ENCODE measurements at places on chromosomes 3 and 15.

- DNase-seq: no peak
Observed at GRCh38 chr3:50978991-50979667, 304.4 kb downstream of the DOCK3 start.

GRCh38 chr15:76979996-76980520 is 14.9 kb upstream of the PSTPIP1 start:
- no peak for DNase-seq

DNA sequence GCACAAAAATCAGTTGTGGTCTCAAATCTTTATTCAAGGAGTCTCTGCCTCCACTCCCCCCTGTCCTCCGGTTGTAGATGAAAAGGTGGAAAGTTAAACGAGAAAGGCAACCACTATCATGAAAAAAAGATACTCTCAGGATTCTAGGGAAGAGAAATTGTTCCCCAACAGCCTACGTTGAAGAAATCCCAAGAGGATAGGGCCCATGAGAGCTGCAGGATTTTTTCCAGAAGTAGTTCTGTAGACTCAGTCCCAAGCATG is 14.3 kb downstream of the ZIC1 start:
- DNase-seq: no peak

DNA sequence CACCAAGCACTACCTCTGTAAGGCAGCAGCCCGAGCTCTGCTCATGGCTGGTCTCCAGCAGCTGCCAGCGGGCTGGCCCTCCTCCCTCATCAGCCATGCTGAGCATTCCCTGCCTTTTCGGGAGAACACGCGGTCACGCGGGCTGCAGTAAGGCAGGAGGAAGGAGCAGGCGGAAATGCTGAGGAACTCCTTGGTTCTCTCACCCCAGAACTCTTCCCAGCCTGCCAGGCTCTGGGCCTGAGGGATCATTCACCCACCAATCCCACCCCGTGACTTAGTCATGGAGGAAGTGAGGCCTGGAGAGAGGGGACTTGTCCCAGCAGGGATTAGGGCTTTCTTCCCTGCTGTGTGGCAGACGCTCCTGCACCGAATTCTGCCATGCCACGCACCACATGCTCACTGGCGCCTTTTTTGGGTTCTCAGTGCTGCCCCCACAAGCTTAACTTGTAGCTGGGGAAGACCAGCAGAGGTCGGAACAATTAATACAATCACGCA is 42.9 kb upstream of the RPL32 start:
- DNase-seq: no peak

DNA sequence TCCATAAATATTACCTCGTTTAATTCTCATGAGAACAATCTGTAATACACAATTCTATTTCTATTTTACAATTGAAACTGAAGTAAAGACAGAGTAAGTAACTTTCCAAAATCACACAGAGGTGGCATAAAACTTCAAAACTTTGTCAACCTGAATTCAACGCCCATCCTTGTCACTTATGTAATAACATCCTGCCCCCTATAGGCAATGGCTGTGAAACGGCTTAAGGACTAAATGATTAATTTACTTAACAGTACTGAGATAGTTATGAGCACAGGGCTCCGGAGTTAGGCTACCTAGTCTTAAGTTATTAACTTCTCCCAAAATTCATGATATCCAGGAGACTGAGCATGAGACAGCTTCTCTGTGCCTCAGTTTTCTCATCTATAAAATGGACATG is 293.1 kb upstream of the CHRM5 start:
- DNase-seq: no peak

DNA sequence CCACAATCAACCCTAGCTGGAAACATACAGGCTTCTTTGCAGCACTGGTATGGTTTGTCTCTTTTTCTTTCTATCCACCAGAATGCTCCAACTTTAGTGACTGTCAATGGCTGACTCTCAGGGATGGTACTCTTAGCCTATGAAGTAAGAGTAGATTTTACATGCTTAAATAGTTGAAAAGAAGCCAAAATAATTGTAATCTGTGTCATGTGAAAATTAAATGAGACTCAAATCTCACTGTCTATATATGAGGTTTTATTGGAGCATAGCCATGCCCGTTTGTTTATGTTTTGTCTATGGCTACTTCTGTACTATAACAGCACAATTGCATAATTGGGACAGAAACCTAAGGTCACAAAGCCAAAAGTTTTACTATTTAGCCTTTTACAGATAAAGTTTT is 29.1 kb upstream of the PDZRN3 start:
- no peak for DNase-seq

GRCh38 chr3:105759442-105760078 is 109.3 kb downstream of the CBLB start:
- no peak for DNase-seq

DNA sequence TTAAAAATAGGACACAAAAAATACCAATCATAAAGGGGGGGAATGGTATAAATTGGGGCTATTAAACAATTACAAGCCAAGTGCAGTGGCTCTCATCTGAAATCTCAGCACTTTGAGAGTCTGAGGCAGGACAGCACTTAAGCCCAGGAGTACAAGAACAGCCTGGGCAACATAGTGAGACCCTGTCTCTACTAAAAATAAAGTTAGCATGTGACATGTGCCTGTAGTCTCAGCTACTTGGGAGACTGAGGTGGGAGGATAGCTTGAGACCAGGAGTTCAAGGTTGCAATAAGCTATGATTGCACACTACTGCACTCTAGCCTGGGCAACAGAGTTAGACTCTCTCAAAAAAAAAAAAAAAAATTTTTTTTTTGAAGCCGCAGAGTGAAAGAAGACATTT is 23.8 kb upstream of the GABPB1 start:
- no peak for DNase-seq

DNA sequence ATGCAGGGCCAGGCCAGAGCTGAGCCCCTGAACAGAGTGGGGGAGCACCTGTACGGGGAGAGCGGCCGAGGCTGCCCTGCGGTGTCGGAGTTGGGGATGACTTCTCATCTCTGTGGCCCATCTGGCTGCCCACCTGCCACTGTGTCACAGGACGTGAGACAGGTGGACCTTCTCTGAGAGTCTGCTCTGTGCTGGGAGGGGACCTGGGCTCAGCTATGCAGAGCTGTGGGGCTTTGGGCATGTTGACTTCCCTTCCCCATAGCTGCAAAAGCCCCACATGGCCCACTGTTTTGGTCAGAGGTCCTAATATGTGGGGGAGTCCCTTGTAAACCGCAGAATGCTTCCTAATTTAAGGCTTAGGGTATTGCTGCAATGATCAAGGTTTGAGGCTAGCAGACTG is 68.0 kb upstream of the TRPM1 start:
- DNase-seq: no peak

DNA sequence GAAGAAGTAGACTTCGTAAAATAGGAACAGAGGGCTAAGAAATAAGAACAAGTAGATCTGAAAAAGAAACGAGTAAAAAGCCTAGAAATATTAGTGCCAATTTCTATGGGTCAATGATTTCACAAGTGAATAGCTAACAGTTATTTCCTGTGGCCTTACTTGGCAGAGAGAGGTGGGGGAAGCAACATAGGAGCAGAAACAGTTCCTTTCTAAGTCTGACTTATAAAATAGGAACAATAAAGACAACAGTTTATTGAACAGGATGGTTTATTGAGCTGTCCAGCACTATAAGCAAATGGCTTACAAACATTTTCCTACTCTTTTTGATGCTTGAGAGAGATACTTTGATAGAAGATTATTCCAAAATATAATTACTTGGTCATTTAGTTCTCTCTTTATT is 37.9 kb downstream of the AGTR1 start:
- no peak for DNase-seq

GRCh38 chr3:117195034-117195433 is 485.5 kb downstream of the TUSC7 start:
- DNase-seq: no peak

DNA sequence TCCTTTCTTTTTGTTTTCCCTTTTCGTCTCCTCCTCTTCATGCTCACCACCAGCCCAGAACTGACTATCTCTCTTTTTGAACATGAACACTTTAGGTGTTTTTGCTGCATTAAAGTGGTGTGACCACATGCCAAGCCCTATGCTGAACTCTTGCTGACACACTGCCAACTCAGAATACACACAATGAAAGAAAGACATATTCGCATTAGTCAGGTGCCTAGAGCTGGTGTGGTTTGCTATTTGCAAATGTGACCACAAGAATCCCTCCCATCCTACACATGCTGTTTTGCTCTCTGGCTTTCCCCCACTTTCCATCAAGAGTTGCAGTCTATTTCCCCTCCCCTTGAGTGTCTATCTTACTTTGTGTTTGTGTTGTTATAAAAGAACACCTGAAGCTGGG is 967.8 kb upstream of the CFAP20DC start:
- peak; percentile 30 for DNase-seq

DNA sequence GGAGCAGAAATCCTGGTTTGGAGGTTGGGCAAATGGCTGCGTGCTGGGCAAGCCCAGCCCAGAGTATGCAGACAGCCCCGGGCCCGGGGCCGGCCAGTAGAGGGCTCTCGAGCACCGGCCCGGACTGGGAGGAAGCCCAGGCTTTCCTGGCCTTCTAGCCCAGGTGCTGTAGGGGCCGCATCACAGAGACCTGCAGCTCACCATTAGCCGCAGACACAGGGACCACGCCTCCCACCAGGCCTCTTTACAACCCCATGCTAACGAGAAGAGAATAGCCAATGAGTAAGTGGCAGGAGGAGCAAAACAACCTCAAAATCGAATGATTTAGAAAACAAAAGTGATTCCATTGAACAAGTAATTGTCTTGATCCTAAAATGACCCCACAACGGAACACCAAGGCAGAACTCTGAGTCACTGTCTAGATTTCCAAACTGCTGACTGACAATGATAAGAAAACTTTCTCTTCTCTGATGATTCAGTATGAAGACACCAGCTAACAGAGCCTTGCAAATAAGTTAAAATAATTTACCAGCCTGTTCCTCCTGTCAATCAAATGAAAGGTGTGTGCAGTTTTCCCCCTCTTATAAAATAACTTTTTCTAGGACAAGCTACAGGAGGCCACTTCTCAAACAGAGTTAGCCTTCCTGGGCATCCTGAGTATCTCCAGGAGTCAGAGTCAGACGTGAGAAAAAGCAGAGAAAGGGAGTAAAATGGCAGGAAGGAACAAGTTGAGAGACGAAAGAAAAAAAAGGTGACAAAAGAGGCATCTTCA is 102.2 kb downstream of the DGKG start:
- no peak for DNase-seq

DNA sequence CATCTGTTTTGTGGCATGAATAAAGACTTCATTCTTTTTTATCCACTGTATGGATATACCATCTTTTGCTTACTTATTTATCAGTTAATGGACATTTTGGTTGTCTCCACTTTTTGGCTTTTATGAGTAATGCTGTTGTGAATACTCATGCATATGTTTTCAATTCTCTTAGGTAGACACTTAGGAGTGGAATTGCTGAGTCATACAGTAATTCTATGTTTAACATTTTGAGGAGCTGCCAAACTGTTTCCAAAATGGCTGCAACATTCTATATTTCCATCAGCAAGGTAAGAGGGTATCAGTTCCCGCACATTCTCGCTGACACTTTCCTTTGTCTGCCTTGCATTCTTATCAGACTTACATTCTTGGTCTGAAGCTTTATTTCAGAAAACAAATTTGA is 191.1 kb downstream of the WNT5A start:
- peak; percentile 84 for DNase-seq

DNA sequence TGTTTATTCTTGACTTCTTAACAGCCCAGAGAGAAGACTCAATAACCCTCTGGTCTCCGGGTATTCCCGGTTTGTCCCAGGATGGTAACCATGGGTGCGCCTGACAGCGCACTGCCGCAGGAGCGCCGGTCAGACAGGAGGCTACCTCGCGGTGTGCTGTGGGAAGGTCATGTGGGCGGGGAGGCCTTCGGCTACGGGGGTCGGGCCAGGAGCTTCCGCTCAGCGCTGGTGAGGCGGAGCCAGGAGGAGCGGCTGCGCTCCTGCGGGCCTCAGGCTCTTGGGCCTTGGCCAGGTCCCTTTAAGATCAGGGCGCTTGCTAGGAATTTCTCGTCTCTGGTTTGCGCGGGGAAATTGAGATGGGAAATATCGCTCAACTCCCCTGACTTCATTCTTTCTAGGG is 182.3 kb upstream of the NDN start:
- no peak for DNase-seq

DNA sequence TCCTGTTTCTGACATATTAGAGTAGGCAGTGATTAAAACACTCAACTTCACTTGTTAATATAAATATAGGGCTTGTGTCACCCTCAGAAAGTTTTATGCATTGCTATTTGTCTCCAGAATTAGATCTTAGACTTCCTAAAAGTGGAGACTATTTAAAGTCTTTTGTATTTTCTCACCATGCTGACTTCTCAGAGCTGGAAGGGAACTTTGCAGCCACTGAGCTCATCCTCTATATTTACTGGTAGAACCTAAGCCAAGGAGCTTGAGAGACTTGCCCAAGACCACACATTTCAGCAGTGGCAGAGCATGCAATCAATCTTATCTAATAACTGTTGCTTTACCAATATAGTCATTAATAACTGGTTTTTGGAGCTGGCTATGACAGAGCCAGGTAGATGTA is 53.2 kb downstream of the STAC start:
- DNase-seq: no peak

GRCh38 chr3:21962456-21962855 is 211.4 kb upstream of the ZNF385D start:
- DNase-seq: peak; percentile 63

GRCh38 chr15:67340630-67341029 is 86.0 kb downstream of the IQCH start:
- no peak for DNase-seq

GRCh38 chr15:42133886-42134502 is 22.4 kb downstream of the PLA2G4F start:
- no peak for DNase-seq

- no peak for DNase-seq
Observed at GRCh38 chr3:156176048-156176447, 55.7 kb downstream of the KCNAB1 start.

All from fibroblast of skin of left quadriceps (primary cell).